ENCODE measurements at places on chromosomes 2 and 18. TPM values are rescaled to one million over a fixed set of nuclear protein-coding genes. Genes with fewer than 3 reads are reported as not detected.

GRCh38 chr18:8901019-8901418, 195.7 kb downstream of the MTCL1 start:
- no peak overlapping the region for H3K27ac ChIP-seq
- DNase-seq: no peak
- H3K4me3 ChIP-seq: no peak overlapping the region
- H3K27me3 ChIP-seq: no peaks in the 10 kb centered on the region

DNA sequence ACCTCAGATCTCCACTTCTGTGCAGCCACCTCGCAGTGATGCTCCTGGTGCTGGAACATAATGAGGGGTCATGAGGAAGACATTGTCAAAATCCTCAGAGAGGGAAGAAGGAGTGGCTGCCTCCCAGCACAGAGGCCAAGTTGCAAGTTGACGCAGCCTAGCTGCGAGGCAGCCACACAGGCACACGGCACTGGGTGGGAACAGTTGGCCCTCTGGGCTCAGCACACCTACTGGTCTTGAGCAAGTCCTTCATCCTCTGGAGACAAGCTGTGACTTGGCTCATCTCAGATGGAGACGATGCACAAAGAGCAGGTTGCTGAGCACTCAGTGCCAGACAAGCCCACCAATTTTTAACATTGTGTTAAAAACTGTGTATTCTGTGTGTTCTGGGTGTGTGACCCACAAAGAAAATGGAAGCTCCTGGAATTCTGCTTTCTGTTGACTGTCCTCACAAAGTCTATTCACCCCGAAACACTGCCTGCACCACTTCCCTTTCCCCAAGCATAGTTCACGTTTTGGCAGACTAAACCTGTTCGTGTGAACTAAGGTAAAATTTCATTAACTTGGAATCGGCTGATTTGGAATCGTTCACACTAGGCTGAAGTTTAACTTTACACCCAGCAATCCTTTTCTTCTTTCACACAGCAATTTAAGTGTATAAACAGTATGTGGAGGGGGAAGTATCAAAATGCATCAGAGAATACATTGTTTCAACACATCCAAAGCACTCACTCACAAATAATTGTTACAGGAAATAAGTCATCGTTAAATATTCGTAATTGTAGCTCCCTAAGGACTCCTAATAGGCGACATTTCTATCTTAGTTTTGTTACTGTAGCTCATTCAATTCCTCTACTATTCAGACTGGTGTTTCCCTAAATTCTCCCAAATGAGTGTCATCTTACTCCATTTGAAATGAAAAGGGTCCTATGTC, 266.6 kb upstream of the ID2 start:
- no peaks in the 10 kb centered on the region for H3K27me3 ChIP-seq
- H3K4me1 ChIP-seq: no peaks in the 10 kb centered on the region
- no peak overlapping the region for H3K27ac ChIP-seq
- H3K4me3 ChIP-seq: no peak overlapping the region
- H3K36me3 ChIP-seq: no peaks in the 10 kb centered on the region

- H3K27me3 ChIP-seq: no peaks in the 10 kb centered on the region
- no peak for DNase-seq
- no peak overlapping the region for H3K4me3 ChIP-seq
- no peak overlapping the region for H3K27ac ChIP-seq
Observed at GRCh38 chr18:13606604-13607254, 119.6 kb downstream of the FAM210A start.

Gene ALPI
- not detected for total RNA-seq

Gene ATP8B1
- 6.5 TPM for total RNA-seq

Gene RMDN2
- 4.5 TPM for total RNA-seq

Measured in heart left ventricle (tissue), 16 donors.